ENCODE measurements at places on chromosomes 2 and 18. TPM values are rescaled to one million over a fixed set of nuclear protein-coding genes. Genes with fewer than 3 reads are reported as not detected.

The C2orf81 gene
- 1.6 TPM for polyA plus RNA-seq

DNA sequence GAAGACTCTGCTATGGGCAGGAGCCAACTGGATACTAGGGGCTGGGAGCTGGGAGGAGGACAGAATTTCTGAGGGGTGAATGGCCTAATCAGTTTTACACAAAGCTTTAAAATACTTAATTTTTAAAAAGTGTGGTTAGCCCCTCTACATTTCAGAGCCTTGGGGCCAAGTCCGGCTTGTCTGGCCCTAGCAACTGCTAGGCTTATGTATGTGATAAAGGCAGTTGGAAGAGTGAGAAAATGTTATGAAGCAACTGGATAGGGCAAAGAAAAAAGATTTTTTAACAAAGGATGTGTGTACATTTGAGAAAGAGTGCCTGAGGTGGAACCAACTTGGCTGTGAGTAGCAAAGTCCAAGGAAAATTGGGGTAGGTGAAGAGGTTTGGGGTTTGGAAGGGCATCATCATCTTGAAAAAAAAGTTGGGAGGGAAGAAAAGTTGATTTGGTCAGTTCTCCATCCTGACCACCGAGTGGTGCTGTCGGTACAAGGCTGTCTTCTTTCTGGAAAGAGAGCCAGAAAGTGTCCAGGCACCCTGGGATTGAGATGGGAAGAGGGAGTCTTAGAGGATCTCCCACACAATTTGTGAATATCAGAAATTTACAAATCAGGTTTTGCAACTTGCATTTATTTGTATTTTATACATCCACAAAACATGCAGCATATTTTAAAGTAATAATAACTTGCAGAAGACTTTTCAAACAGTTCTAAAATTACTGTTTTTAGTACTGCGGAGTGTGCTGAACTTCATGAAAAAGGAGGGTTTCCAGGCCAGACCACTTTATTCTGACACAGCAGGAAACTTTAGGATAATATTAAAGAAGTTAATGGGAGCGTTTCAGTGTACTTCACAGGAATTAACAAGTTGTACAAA lies 10.5 kb upstream of the CDK15 start:
- peak; percentile 41 for DNase-seq

The AOX1 gene
- polyA plus RNA-seq, result 1.4 TPM

The XIRP2 gene
- 214 TPM for polyA plus RNA-seq

The MARS2 gene
- polyA plus RNA-seq, result 3.7 TPM

- peak; percentile 63 for DNase-seq
These were observed 103.7 kb upstream of the TAF1B start for GRCh38 chr2:9739531-9739964.

DNA sequence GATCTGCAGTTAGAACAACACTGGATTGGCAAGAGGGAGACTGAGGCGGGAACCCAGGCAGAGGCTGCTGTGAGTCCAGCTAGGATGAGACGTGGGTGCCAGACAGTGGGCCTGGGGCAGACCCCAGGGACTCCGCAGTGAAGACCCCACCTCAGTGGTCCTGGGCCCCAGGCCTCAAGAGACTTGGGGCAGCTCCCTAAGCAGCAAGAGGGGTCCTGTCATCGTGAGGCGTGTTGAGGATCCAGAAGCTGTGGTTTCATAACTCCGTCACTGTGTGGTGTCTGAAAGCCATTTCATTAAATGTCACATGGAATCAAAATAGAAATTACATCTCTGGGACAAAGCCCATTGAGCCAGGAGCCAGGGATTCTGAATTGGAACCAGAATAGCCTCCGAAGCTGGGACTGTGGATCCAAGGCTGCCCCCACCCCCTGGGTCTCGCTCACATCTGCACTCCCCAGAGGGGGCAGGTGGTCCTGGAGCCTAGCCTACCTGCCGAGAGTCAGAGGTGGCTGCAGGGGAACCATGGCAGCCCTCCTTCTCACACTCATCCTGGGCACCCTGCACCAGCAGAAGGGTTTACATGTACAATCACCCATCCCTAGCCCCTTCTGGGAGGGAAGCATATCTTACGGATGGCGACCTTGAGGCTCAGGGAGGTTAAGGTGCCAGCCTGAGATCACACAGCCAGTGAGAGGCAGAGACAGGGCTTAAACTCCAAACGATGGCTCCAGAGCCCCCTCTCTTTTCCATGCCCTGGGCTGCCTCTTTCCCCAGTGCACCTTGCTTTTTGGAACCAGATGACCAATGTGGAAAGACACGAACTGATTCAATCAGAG lies 23.2 kb downstream of the RRM2 start:
- no peak for DNase-seq

DNA sequence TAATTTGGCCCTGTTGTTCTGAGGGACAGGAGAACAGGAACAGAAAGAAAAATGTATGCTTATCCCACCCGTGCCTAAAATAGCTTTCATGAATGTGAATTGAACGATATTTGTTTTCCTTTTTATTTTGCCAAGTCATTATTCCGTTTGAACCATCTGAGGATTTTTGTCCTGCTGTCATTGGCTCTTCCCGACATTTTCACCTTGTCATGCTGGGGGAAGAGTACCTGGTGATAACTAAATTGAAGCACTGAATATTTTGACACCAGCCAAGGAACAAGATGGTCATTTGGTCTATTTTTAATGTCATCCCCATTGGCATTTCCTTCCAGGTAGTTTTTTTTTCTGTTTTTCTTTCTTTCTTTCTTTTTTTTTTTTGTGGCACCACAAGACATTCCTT lies 204.1 kb downstream of the DCC start:
- DNase-seq, result no peak

The CDCA7 gene
- 19.2 TPM for polyA plus RNA-seq

- DNase-seq, result no peak
These were observed 31.8 kb downstream of the CRIM1 start for GRCh38 chr2:36387258-36387916.

- DNase-seq, result no peak
These were observed 7.6 kb downstream of the ESPNL start for GRCh38 chr2:238107525-238108422.

The CREG2 gene
- polyA plus RNA-seq, result 4.0 TPM

The CYP27C1 gene
- 12.4 TPM for polyA plus RNA-seq

DNA sequence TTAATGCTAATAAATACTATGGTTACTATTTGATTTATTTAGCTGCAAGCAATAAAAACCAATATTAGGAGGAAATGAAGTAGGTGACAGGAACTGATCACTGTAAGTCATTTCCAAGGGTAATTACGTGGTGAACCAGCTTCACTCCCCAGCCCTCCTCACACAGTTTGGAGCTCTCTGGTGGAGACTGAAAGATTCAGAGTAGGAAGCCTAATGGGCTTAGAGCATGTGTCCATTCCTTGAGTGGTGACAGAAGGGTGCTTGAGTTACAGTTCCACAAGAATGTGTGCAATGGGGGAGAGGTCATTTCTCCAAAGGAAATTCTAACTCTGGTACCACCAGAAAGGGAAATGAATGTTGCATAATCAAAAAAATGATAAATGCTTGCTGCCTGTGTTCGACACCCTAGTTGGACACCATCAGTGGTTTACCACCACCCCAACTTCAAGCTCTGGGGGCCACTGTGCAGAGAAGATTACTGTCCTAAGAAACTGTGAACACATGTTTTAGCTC lies 285.1 kb upstream of the MMADHC start:
- DNase-seq, result no peak

DNA sequence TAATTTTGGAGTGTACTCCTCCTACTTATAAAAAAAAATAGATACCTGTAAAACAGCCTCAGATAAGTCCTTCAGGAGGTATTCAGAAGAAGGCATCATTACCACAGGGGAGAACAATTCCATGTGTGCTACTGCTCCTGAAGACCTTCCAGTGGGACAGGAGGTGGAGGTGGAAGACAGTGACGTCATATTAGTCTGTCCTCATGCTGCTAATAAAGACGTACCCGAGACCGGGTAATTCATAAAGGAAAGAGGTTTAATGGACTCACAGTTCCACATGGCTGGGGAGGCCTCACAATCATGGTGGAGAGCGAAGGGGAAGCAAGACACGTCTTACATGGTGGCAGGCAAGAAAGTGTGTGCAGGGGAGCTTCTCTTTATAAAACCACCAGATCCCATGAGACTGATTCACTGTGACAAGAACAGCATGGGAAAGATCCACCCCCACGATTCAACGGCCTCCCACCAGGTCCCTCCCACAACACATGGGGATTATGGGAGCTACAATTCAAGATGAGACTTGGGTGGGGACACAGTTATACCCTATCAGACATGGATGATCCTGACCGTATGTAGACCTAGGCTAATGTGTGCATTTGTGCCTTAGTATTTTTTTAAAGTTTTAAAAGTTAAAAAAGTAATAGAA lies 98.4 kb downstream of the NDUFA10 start:
- DNase-seq, result no peak

GRCh38 chr18:10936176-10937053 lies 213.0 kb downstream of the PIEZO2 start:
- DNase-seq, result peak; percentile 51

The SIX3 gene
- not detected for polyA plus RNA-seq

The SF3B6 gene
- polyA plus RNA-seq, result 139 TPM

The CFC1 gene
- polyA plus RNA-seq, result not detected

- no peak for DNase-seq
These were observed 198.1 kb downstream of the ZNF407 start for GRCh38 chr18:74795751-74796150.

DNA sequence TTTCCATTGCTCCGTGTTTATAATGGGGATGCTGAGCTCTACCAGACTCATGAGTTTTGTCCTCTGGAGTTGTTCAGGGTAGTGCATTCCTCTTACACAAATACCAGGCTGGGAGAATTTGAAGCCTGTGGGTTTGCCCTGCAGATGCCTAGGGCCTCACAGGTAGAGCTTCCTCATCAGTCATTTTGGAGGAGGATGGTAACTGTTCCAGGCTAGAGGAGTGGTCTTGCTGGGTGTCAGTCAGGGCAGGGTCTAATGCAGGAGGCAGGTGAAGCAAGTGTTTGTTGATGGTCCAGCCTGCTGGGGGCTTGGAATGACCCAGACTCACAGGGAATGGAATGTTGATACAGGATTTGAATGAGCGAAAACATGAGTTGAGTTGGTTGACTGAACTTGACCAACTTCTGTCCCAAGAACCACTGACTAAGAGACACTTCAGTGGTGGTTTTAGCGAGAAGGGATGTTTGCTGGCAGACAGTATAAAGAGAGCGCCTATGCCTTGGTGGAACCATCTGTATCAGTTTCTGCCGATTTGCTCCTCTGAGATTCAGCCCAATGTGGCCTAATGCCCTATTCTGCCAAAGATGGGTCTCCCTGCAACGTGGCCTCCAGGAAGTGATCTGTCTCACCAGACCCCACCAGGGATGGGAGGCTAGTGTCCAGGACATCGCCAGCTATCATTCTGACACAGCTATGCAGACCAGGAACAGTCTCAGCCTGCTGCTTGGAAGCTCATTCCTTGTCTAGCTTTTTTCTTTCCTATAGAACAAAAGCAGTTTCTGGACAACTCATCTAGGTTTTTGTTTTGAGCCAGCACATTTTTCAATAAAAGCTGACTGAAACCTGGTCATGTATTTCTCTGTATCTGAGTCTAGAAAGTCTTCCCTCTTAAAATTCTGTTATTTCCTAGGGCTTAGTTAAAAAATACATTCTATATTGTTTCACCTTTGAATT lies 9.3 kb downstream of the IL1R2 start:
- DNase-seq, result no peak

DNA sequence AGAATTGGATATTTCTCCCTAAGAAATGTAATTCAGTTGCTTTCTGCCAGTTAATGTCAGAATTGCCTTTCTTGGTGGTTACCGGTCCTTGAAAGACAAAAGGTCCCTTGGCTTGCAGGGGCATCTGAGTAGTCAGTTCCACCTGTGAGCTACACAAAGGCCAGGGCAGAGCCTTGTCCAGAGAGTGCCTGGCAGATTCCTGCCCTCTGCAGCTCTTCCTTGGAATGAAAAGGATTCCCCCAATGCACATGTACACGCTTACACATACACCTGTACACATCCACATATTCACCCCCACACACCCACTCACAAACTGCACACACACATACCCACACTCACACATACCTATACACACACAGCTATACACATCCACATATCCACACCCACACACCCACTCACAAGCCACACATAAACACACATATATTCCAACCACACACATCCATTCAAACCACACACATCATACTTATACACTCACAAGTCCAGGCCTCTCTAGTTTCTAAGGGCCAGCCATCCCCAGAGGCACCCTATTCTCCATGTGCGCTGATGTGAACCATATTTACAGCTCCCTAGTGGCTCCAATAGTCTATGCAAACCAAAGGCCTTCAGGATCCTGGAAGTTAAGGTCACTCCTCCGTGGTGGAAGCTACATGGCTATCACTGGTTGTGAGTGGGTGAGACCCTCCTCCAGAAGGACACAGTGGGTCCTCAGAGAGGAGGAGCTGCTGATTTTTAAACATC lies 9.6 kb downstream of the CYRIA start:
- DNase-seq, result no peak

The EIF2AK2 gene
- 20.1 TPM for polyA plus RNA-seq

The CCDC148 gene
- polyA plus RNA-seq, result 0.56 TPM

DNA sequence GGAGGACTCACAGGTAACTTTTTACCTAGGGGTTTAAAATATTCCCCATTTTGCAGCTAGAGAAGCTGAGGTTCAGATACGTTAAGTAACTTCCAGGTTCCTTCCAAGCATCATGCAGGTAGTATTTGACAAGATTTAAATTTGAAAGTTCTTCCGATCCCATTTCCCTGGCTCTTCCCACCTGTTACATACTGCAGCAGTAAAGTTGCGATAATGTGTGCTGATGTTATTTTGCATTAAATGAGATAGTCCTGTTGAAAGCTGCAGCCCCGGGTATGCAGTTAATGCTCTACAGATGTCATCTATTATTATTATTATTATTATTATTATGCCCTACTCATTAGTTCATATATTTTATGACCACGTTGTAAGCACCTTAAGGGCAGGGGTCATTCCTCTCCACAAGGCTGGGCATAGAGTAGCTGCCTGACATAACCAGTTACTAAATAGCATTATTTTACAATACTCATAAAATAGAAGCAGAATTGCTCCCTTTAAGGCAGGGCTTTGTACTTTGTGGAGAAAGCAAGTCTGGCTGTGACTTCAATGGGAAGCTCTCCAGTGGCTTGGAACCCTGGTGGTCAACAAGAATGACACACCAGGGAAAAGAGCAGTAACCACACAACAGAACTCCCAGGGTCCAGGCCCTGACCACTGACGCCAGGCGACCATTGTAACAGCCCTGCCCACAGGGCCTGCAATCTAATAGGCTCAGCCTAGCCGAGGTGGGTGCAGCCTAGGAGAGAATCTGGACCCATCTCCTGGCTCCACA lies 112.0 kb upstream of the STPG4 start:
- DNase-seq, result no peak

The ALK gene
- polyA plus RNA-seq, result 0.42 TPM

DNA sequence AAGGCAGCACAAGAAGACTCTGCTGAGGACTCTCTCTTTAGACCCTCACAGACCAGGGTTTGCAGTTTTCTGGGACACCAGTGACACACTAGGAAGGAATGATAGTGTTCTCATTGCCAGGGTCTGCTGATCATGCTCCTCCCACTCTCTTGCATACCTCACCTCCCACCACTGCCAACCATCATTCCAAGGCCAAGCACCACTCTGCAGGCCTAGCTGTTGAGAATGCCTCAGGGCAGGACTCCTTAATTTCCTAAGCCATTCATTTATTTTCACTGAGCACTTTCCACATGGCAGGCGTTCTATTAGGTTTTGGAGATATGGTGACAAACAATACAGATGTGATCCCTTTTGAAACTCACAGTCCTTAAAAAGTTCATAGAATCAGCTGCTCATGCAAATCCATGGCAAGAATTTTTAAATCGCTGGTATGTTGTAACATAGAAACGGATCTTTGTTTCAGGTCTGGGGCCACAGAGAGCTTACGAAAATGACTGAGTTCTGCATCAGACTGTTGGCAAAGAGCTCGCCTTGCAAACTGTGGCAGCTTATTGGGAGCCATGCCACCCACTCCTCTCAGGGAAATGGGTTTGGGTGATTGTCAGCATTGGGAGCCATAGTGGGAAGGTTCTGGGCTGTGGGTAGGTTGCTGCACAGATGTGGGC lies 78.5 kb downstream of the XDH start:
- DNase-seq, result no peak
